ENCODE measurements at places on chromosomes 5 and 9.

DNA sequence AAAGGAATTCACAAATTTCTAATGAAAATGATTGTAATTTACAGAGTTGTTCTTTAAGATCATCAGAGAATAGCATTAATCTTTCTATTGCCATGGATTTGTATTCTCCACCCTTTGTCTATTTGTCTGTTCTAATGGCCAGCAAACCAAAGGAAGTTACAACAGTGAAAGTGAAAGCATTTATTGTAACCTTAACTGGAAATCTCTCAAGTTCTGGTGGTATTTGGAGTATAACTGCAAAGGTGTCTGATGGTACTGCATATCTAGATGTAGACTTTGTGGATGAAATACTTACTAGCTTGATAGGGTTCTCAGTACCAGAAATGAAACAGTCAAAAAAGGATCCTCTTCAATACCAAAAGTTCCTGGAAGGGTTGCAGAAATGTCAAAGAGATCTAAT lies 21.7 kb downstream of the RMI1 start:
- no peak for DNase-seq

- DNase-seq: no peak
Observed at GRCh38 chr5:149550268-149550583, 1.0 kb downstream of the CSNK1A1 start.

GRCh38 chr5:87570366-87570765 lies 157.6 kb upstream of the CCNH start:
- DNase-seq: no peak

DNA sequence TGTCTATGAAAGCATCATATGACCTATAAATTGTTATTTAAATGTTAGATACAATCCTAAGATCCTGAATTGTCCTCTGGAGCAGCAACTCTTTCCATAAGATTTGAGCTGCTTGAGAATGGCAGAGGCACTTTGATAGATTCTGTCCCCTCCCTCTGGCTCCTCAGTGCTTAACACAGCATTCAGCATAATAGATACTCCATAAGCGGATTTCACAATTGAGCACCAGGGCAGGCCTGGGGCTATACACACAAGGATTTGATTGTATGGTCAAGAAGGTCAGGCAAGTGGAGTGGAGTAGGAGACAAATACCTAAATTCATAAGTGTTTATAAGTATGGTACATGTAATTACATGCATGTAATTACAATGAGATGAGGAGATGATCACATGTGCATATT lies 96.3 kb downstream of the FOXD1 start:
- no peak for DNase-seq

GRCh38 chr9:99189186-99189585 lies 32.6 kb downstream of the ALG2 start:
- DNase-seq: no peak

- DNase-seq: no peak
Observed at GRCh38 chr9:76592091-76592973, 133.3 kb downstream of the GCNT1 start.

DNA sequence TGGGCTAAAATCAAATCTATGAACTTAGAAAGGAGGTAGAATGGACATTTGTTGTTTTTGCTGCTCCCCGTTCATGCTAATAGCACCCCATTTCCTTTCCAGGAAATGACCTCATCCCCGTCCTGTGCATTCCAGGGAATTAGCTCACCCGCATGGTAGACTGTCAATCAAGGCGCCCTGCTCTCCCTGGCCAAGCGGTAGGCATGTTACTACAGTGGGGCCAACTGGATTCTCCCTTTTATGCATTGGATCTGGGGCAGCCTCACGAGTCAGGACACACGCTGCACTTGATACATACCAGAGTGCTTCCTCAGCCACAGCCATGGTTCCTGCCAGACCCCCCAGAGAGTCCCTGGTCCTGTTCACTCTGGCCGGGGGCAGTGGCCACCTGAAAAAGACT lies 111.0 kb upstream of the PTCH1 start:
- no peak for DNase-seq

GRCh38 chr5:38601863-38602298 lies 45.4 kb upstream of the LIFR start:
- DNase-seq: no peak

DNA sequence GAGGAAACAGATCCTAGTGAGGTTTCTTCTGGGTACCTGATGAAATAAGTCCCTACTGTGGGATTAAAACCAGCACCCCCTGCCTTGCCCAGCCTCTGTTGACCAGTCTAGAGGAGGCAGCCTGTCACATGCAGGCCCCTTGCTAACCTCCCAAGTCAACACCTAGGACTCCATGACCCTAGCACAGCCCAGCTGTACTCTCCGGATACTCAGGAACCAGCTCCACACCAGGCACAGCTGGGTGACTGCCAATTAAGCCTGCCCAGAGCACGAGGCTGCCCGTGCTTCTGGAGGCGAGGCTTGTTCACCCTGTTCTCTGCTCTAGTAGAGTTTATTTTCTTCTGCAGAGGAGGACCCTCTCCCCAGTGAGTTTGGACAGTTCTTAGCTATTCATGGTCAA lies 92.5 kb downstream of the SNX24 start:
- DNase-seq: no peak

DNA sequence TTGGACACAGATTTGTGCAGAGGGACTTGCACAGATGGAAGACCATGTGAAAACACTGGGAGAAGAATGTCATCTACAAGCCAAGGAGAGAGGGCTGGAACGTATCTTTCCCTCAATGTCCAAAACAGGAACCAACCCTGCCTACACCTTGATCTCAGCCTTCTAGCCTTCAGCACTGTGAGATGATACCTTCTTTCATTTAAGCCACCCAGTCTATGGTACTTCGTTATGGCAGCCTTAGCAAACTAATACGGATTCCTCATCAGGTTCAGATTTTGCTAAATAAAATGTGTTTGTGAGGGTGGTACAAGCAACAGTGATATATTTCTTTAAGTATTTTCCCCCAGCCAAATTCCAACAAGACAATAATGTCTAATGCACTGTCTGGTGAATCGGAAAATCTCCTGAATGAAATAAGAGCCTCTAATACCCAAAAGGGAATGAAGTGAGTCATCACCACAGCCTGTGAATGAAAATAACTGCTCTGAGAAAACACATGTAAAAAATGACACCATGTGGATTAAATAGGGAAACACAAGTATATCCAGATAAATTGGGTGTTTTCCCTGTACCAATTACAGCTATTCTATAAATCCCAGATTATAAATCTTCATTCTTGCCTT lies 182.8 kb upstream of the TARS1 start:
- DNase-seq: no peak

- DNase-seq: no peak
Observed at GRCh38 chr5:154516475-154516874, 38.4 kb upstream of the HAND1 start.

GRCh38 chr5:72093217-72093616 lies 14.1 kb upstream of the MAP1B start:
- DNase-seq: no peak

DNA sequence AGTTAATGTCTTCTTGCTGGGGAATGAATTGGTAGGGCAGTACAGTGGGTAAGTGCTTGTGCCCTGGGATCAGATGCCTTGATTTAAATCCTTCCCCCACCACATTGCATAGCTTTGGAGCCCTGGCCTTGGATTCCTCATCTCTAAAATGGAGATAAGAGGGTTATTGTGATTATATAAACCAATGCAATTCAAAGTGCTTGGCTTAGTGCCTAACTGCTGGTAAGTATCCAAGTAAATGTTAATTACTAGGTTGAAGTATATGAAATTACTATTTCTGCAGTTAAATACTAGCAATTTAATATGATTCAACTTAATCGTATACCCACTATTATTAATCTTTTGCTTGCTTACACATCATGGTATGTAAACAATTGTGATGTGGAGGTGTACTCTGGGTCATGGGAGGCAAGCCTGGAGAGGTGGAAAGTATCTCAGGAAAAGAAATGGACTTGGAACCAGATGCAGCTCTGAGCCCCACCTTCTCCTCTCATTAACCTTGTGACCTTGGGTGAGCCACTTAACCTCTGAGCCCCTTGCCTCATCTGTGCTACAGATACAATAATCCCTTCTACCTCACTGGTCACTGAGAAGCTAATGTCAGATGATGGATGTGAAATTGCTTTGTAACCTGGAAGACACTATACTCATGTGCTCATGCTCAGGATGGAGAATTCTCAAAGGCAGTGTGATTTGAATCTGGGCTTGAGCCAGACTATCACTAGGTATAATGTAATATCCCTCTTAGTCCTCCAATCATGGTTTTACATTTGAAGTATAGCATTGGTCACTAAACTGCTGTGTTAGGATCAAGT lies 23.8 kb downstream of the NEUROG1 start:
- no peak for DNase-seq

DNA sequence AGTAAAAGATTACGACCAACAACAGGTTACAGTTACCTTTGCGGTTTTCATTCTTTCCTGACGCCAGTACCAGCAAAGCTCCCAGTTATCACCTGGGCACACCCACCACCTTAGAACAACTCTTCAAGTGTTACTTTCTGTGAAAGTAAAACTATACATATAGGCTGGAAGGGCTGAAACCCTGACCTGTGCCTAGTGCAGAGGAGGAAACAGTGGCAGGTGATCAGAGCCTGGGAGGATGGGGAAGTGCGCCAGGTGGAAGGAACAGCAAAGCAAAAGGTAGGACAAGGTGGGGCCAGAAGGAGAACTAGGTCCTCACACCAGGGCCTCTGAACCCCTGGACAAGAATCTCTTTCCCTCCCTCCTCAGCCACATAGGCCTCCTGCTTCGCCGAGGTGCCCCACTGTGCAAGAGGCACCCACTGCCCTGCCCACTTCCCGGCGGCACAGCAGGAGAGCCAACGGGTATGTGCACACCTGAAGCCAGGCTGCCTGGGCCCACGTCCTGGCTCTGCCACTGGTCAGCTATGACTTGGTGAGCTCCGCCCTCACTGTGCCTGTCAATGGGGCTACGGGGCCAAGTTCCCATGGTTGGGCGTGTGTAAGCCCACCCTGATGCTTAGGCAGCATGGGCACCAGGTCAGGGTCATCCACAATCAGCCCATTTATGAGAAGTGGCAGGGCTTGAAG lies 26.9 kb downstream of the BICD2 start:
- DNase-seq: no peak

GRCh38 chr5:12125895-12126294 lies 221.6 kb upstream of the CTNND2 start:
- DNase-seq: no peak

DNA sequence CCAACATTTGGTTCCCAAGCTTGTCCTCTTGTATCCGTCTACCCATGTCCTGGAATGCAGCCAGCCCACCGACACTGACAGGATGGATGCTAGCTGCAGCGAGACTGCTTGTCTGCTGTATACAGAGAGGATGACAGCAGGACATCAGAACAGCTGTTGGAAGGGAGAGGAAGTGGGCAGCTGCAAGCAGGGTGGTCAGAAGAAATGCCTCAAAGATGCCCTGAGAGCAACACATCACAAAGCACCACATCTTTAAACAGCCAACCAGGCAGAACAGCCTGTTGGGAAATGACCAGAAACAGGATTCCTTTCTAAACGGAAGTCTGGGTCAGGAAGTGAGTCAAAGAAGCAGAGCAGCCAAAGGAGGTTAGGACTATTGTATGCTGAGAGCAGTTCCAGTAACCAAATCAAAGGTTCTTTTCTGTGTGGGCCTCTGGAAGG lies 219.1 kb downstream of the NDUFS4 start:
- DNase-seq: no peak

DNA sequence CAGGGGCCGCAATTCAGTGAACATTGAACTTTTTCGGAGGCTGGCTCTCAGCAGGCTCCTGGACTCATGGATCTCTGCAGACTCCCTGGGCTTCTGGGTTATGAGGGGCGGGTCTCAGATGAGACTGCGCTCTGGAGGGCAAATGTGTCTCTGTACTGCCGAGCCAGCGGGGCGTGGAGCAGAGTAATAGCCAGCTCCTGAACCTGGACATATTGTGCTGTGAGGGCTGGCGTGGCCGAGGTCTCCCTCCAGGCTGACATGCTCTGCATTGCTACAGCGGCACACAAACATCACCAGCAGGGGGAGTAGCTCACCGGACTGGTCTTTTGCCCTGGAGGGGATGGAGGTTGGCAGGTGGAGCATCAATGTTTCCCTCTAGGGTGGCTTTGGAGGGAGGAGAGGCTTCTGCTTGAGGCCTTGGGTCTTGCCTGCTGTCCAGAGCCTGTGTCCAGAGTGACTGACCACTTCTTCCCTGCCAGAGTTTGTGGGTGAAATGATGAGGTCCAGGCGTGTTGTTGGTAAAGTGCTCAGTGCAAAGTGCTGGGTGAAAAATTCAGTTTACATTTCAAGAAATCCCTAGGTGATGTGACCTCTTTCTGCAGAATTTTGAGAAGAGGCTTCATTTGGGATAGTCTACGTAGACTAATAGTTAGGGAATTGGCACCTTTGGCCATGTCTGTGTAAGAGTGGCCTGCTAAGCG lies 10.9 kb upstream of the GADD45G start:
- no peak for DNase-seq

- no peak for DNase-seq
Observed at GRCh38 chr9:69798744-69799143, 21.9 kb upstream of the CFAP95 start.
